Left renal cortex interstitium (tissue), 4 donors: ENCODE measurements at places on chromosomes 3 and 15.

DNA sequence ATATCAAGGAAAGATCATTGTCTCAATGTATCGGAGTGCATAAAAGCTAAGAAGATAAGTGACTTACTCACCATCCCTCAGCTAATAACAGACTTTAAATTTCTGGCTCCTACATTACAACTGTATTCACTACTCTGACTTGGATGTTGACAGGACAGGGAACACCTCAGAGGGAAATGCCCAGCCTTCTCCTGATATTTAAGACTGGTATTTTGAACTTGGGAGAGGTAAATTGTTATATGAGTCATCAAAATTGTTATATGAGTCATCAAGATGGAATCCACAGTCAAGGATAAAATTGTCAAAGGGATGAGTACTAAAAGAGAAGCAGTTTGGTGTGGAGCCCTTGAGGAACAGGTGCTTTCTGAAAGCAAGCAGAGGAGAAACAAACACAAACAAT, 961.4 kb downstream of the VGLL3 start:
- DNase-seq, result no peak

DNA sequence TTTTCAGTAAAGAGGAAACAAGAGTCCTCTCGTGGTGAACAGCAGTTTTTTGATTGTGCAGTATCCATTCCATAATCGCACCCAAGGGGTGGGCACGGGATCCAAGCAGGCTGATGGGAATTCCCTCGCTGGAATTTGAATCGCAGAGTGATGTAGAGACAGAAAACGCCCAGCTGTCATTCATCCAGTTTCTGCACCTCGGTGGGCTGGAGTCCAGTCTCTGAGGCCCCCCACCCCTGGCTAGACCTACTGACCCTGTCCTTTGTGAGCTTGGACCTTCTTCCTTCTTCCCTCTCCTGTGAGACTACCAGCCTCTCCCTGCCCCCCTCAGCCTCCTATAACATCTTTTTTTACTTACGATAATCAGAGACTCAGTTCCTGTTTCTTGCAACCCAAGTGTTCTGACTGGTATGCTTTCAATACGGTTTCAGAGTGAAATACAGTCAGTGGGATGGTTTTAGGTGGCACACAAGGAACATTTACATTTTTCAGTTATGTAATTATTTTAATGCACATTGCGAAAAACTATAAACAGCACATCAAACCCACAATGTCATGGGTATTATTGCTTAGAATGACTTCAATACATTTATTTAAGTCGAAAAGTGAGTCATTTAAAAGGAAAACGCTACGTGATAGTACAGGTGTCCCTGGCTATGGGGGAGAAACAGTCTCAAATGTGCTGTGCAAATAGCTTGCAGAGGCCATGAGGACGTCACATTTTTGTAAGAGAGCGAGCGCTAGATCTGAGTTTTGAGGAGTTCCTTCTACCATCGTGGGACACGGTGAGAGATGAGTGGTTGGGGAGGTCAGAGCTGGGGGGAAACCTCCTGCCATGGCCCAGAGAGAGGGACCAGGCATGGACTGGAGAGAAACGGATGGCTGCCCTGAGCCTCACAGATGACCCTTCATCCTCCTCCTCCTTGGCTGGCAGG, 37.5 kb upstream of the CHST2 start:
- no peak for DNase-seq

- DNase-seq, result no peak
These were observed 900 bp upstream of the HYAL3 start for GRCh38 chr3:50299929-50300680.

GRCh38 chr15:93865586-93865985, 365.8 kb upstream of the MCTP2 start:
- no peak for DNase-seq
